ENCODE measurements at places on chromosomes 5 and 9.

- H3K27ac ChIP-seq = no peak overlapping the region
- H3K36me3 ChIP-seq = no peaks in the 10 kb centered on the region
- DNase-seq = no peak
- H3K4me3 ChIP-seq = no peak overlapping the region
- H3K4me1 ChIP-seq = no peaks in the 10 kb centered on the region
Observed at GRCh38 chr9:23543419-23543818, 282.6 kb downstream of the ELAVL2 start.

GRCh38 chr9:123438821-123439220, 82.8 kb downstream of the CRB2 start:
- H3K4me1 ChIP-seq = no peaks in the 10 kb centered on the region
- no peaks in the 10 kb centered on the region for H3K36me3 ChIP-seq
- no peak for DNase-seq

DNA sequence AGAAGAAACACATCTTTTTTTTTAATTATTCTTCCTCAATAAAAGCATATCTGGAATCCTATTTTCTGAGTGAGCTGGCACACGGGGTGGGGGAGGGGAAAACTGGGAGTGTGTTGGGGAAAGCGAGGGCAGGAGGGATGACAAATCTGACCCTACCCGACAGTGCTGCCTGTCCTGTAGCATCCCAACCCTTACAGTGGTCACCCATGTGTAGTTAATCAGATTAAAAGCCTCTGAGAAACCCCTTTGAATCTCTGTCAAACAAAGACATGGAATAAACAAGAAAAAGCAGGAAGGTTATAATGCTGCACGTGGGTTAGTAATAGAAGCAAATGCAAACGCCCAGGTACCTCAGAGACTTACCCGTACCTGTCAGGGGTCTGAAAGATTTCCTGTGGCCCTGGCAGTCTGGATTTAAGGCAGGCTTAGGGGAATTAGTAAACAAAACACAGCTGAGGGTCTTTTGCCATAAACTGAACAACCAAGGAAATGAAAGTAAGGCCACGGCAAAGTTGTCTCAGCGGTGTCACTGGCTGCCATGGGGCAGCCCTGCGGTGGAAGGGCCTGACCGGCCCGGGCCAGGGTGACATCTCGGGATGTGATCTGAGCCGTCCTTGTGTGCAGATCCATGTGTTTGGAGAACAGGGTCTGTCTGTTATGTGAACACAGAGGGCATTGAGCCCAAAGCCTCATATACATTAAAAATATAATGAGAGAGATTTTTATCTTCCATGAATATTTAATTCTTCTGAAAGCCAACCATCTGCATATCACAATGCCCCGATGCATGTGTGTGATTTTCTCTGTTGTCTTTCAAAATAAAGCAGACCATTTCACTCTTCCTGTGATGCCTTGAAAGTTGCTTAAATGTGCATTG, 308.2 kb downstream of the ZNF608 start:
- no peak for DNase-seq
- H3K4me1 ChIP-seq = no peaks in the 10 kb centered on the region
- H3K4me3 ChIP-seq = no peak overlapping the region

DNA sequence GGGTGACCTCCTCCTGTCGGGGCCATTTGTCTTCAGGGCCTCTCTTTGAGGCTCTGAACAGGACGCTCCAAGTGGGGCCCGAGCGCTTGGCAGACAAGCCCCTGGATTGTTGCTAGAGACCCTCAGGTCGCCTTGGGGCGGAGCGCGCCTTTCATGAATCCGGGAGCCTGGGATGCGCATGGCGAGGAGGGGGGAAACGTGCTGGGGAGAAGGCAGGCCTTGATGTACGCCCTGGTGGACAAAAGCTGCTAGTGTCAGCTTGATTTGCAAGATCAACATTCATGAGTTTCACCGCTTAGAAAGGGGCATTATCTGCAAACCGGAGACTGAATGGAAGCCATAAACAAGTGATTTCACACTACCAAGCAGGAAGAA, 226.3 kb downstream of the SMARCA2 start:
- DNase-seq = no peak
- H3K36me3 ChIP-seq = no peaks in the 10 kb centered on the region
- H3K27me3 ChIP-seq = peaks cover 27% of the 10 kb centered on the region
- H3K4me1 ChIP-seq = peaks cover 13% of the 10 kb centered on the region
- H3K27ac ChIP-seq = no peak overlapping the region
